IPS DF 6.9 (cell line): ENCODE measurements at places on chromosomes 12 and 14.

- DNase-seq = no peak
- H3K27me3 ChIP-seq = no peaks in the 10 kb centered on the region
- H3K4me3 ChIP-seq = no peak overlapping the region
- no peak overlapping the region for H3K27ac ChIP-seq
- no peaks in the 10 kb centered on the region for H3K36me3 ChIP-seq
Observed at GRCh38 chr14:26709019-26709418, 111.2 kb upstream of the NOVA1 start.

- no peak overlapping the region for H3K4me3 ChIP-seq
- peaks cover 48% of the 10 kb centered on the region for H3K36me3 ChIP-seq
- no peaks in the 10 kb centered on the region for H3K27me3 ChIP-seq
- DNase-seq = no peak
- H3K27ac ChIP-seq = no peak overlapping the region
- no peaks in the 10 kb centered on the region for H3K4me1 ChIP-seq
Observed at GRCh38 chr12:108530161-108530560, 15.1 kb downstream of the FICD start.

- no peaks in the 10 kb centered on the region for H3K36me3 ChIP-seq
- no peak for DNase-seq
- no peak overlapping the region for H3K4me3 ChIP-seq
- no peak overlapping the region for H3K27ac ChIP-seq
Observed at GRCh38 chr12:70576341-70577282, 60.6 kb downstream of the PTPRB start.

DNA sequence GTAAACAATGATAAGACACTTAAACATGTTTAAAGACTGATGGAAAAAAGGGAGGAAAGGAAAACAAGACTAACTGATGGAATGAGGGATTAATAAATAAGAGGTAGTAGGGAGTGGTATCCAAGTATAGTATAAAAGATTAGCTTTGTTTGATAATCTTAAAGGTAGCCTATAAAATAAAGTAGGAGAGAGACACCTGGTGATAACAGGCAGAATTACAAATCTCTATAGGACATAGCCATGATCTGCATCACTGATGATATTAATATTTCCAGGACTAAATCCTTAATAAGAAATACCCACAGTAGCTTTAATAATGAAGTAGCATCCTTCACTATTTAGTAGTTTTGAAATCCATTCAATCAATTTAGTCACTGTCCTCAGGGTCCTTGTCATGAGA lies 30.4 kb downstream of the DLGAP5 start:
- H3K27ac ChIP-seq = no peak overlapping the region
- H3K4me1 ChIP-seq = no peaks in the 10 kb centered on the region
- H3K27me3 ChIP-seq = no peaks in the 10 kb centered on the region
- peaks cover 18% of the 10 kb centered on the region; the same call in 1 of the 2 replicates for H3K36me3 ChIP-seq
- DNase-seq = no peak
- H3K4me3 ChIP-seq = no peak overlapping the region

GRCh38 chr12:63918800-63919300 lies 74.3 kb downstream of the SRGAP1 start:
- no peaks in the 10 kb centered on the region for H3K27me3 ChIP-seq
- DNase-seq = no peak
- no peak overlapping the region for H3K4me3 ChIP-seq
- H3K4me1 ChIP-seq = peaks cover 1% of the 10 kb centered on the region; the same call in 1 of the 2 replicates
- no peaks in the 10 kb centered on the region for H3K36me3 ChIP-seq

GRCh38 chr14:67977434-67978034 lies 158.0 kb downstream of the RAD51B start:
- no peaks in the 10 kb centered on the region for H3K27me3 ChIP-seq
- DNase-seq = no peak
- no peak overlapping the region for H3K27ac ChIP-seq
- no peaks in the 10 kb centered on the region for H3K4me1 ChIP-seq

- H3K27ac ChIP-seq = no peak overlapping the region
- DNase-seq = no peak
- no peaks in the 10 kb centered on the region for H3K4me1 ChIP-seq
Observed at GRCh38 chr14:30499358-30499757, 59.6 kb upstream of the G2E3 start.

GRCh38 chr12:48420039-48420775 lies 52.2 kb upstream of the ANP32D start:
- H3K27me3 ChIP-seq = 0 out of 2 replicates have a peak, but pooled peaks cover 1% of the 10 kb centered on the region
- no peak overlapping the region for H3K4me3 ChIP-seq
- no peaks in the 10 kb centered on the region for H3K36me3 ChIP-seq

- no peaks in the 10 kb centered on the region for H3K4me1 ChIP-seq
- no peak overlapping the region for H3K27ac ChIP-seq
- no peak overlapping the region for H3K4me3 ChIP-seq
Observed at GRCh38 chr14:52327374-52328226, 13.5 kb downstream of the PTGER2 start.

DNA sequence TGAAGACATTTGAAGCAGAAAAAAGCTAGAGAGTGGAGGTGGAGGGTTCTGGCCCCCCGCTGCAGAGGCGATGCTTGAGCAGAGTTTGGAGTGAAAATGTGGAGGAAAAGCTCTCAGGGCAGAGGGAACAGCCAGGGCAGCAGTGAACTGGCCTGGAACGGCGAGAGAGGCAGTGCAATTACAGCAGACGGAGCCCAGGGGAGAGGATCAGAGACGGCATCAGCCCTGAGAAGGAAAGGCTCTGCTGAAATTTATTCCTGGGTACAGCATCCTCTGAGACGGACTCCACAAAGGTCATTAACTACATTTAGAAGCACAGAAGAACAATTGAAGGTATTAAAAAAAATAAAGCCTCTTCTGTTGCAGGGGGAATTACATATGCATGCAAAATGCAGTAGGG lies 14.2 kb downstream of the STON2 start:
- H3K27me3 ChIP-seq = no peaks in the 10 kb centered on the region
- H3K36me3 ChIP-seq = no peaks in the 10 kb centered on the region; the same call in 1 of the 2 replicates
- no peak overlapping the region for H3K4me3 ChIP-seq
- no peak overlapping the region for H3K27ac ChIP-seq

GRCh38 chr14:99918781-99919180 lies 125.6 kb downstream of the EML1 start:
- H3K27ac ChIP-seq = no peak overlapping the region
- DNase-seq = no peak
- peaks cover 3% of the 10 kb centered on the region for H3K4me1 ChIP-seq
- 0 out of 2 replicates have a peak, but pooled peaks cover 3% of the 10 kb centered on the region for H3K36me3 ChIP-seq
- no peaks in the 10 kb centered on the region; the same call in 1 of the 2 replicates for H3K27me3 ChIP-seq

- no peak for DNase-seq
- H3K27me3 ChIP-seq = no peaks in the 10 kb centered on the region
- H3K4me3 ChIP-seq = no peak overlapping the region
- no peak overlapping the region for H3K27ac ChIP-seq
- H3K4me1 ChIP-seq = no peaks in the 10 kb centered on the region
Observed at GRCh38 chr12:678747-679712, 15.8 kb upstream of the NINJ2 start.

DNA sequence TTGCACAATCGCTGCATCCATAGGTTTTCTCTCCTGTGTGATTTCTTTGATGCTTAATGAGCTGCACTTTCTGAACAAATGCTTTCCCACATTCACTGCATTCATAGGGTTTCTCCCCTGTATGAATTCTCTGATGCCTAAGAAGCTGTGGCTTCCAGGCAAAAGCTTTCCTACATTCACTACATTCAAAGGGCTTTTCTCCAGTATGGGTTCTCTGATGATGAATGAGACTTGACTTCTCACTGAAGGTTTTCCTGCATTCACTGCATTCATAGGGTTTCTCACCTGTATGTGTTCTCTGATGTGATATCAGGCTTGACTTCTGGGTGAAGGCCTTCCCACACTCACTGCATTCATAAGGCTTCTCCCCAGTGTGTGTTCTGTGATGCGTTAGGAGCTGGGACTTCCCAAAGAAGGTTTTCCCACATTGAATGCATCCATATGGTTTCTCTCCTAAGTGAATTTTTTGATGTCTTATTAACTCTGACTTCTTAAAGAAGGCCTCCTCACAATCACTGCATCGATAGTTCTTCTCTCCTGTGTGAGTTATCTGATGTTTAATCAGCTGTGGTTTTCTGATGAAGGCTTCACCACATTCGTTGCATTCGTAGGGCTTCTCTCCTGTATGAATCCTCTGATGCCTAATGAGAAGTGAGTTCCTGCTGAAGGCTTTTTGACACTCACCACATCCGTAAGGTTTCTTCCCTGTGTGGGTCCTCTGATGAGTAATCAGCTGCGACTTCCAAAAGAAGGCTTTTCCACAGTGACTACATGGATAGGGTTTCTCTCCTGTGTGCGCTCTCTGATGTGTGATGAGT lies 30.3 kb downstream of the ZNF605 start:
- no peaks in the 10 kb centered on the region for H3K4me1 ChIP-seq
- DNase-seq = no peak
- no peak overlapping the region for H3K4me3 ChIP-seq
- no peaks in the 10 kb centered on the region for H3K36me3 ChIP-seq
- H3K27ac ChIP-seq = no peak overlapping the region

GRCh38 chr14:94857950-94858349 lies 88.0 kb upstream of the GSC start:
- DNase-seq = no peak
- H3K27me3 ChIP-seq = no peaks in the 10 kb centered on the region
- no peaks in the 10 kb centered on the region for H3K36me3 ChIP-seq
- H3K27ac ChIP-seq = no peak overlapping the region
- no peak overlapping the region for H3K4me3 ChIP-seq

DNA sequence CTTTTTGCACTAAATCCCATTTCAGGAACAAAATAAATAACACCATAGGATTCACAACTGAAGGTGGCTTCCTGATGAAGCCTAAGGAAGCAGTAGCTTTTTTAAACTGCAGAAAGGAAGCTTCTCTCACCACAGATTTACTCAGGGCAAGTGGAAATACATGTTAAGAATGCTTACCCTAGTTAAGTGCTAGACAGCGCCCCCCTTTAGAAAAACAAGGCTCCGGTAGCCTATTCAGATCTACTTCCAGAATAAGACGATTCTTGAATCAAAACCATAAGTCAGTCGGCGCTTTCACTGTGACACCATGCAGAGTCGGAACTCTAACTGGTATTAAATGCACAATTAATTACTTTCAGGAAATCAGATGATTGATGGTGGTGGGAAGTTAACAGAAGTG lies 41.9 kb downstream of the E2F7 start:
- H3K4me1 ChIP-seq = no peaks in the 10 kb centered on the region
- H3K27me3 ChIP-seq = no peaks in the 10 kb centered on the region
- peaks cover 13% of the 10 kb centered on the region; the same call in 1 of the 2 replicates for H3K36me3 ChIP-seq
- no peak overlapping the region for H3K27ac ChIP-seq
- H3K4me3 ChIP-seq = no peak overlapping the region
- DNase-seq = no peak

GRCh38 chr12:27193854-27194544 lies 50.1 kb upstream of the STK38L start:
- DNase-seq = no peak
- H3K4me3 ChIP-seq = no peak overlapping the region
- no peaks in the 10 kb centered on the region; the same call in 1 of the 2 replicates for H3K4me1 ChIP-seq
- H3K36me3 ChIP-seq = no peaks in the 10 kb centered on the region
- H3K27me3 ChIP-seq = no peaks in the 10 kb centered on the region

GRCh38 chr12:108629151-108629550 lies 4.5 kb downstream of the SELPLG start:
- H3K4me3 ChIP-seq = no peak overlapping the region
- no peak for DNase-seq
- H3K27ac ChIP-seq = no peak overlapping the region
- no peaks in the 10 kb centered on the region for H3K27me3 ChIP-seq
- no peaks in the 10 kb centered on the region for H3K36me3 ChIP-seq
- H3K4me1 ChIP-seq = peaks cover 6% of the 10 kb centered on the region

- no peaks in the 10 kb centered on the region for H3K36me3 ChIP-seq
- no peaks in the 10 kb centered on the region for H3K4me1 ChIP-seq
- H3K4me3 ChIP-seq = no peak overlapping the region
- H3K27ac ChIP-seq = no peak overlapping the region
Observed at GRCh38 chr14:94113490-94113889, 3.0 kb downstream of the IFI27 start.

DNA sequence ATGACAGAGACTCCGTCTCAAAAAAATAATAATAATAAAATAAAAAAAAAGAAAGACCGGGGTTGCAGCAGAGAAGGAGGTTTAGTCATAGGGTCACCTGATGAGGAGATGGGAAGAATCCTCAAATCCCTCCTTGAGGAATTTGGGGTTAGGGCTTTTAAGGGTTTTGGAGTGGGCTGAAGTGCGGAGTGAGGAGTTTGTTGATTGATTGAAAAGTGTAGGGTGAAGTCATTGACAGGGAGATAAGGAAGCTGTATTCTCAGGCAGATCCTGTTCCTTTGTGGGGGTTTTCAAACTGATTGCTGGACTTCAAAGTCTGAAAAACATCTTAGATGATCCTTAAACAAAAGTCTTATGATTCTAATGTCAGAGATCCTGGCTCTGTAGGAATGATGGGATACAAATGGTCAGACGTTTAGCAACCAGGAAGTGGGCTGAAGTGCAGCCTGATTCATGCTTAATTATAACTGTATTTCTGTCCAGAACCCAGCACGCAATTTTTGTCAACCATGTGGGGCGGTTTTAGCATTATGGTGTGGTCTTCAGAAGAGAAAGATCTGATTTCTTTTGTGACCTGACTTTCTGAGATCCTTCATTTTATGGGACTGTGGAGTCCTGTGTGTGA lies 16.0 kb downstream of the FNTB start:
- no peak for DNase-seq
- H3K4me3 ChIP-seq = no peak overlapping the region
- H3K27me3 ChIP-seq = no peaks in the 10 kb centered on the region
- no peak overlapping the region for H3K27ac ChIP-seq
- no peaks in the 10 kb centered on the region for H3K36me3 ChIP-seq

DNA sequence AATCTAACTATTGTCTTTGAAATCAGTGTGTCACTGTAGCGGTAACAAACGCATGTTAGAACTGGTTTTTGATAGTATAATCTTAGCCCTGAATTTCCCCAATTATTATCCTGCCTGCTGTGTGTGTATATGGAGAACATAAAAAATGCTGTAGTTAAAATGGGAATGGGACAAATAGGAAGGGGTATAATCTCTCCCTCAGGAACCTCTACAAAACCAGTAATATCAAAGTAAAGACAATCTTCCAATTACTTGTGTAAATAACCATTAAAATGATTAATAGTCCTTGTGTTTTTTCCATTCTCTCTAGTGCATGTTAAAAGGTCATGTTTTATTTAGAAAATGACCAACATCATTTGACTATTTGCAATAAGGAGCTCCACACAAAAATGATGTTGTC lies 200.1 kb upstream of the TMTC1 start:
- H3K27me3 ChIP-seq = no peaks in the 10 kb centered on the region
- no peaks in the 10 kb centered on the region for H3K4me1 ChIP-seq
- H3K4me3 ChIP-seq = no peak overlapping the region
- H3K27ac ChIP-seq = no peak overlapping the region
- H3K36me3 ChIP-seq = no peaks in the 10 kb centered on the region
- DNase-seq = no peak
